ENCODE measurements at places on chromosomes 4 and X.
A peak's percentile ranks its signal among the peaks of the same experiment; 100 is the strongest.

DNA sequence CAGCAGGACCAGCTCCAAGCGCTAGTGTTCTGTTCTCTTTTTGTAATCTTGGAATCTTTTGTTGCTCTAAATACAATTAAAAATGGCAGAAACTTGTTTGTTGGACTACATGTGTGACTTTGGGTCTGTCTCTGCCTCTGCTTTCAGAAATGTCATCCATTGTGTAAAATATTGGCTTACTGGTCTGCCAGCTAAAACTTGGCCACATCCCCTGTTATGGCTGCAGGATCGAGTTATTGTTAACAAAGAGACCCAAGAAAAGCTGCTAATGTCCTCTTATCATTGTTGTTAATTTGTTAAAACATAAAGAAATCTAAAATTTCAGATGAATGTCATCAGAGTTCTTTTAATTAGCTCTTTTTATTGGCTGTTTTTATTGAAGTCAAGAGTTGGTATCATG, 186.5 kb downstream of the AR start:
- DNase-seq, result no peak

DNA sequence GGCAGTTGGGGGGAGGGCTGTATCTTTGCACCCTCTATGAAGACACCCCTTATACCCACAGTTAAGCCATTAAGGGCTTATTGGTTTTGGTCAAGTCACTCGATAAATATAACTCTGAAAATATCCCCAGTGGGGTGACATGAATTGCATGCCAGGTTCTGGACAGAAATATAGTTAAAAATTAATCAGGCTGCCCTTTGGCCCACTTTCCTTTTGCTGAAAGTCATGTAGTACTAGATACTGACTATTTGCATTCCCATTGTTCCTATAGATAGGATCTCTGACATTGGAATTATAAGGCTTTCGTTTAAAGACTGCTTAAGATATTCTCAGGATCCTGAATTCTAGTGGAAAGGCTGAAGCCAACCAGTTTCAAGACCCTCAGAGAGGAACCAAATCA, 43.5 kb upstream of the LAMP2 start:
- no peak for DNase-seq

DNA sequence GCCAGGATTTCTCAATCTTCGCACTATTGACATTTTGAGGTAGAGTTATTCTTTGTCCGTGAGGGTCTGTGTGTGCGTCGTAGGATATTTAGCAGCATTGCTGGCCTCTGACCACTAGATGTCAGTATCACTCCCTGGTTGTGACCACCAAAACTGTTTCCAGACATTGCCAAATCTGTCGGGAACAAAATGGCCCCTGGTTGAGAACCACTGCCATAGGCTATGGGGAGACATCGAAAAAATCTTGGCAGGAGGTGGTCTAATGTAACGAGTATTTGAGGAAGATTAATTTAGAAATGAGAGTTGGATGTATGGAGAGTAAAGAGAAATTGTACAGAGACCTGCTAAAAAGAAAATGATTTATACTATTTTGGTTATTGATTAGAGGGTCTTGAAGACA, 108.4 kb downstream of the DOCK11 start:
- DNase-seq, result no peak

- no peak for DNase-seq
Observed at GRCh38 chr4:911221-911751, 20.8 kb downstream of the GAK start.

DNA sequence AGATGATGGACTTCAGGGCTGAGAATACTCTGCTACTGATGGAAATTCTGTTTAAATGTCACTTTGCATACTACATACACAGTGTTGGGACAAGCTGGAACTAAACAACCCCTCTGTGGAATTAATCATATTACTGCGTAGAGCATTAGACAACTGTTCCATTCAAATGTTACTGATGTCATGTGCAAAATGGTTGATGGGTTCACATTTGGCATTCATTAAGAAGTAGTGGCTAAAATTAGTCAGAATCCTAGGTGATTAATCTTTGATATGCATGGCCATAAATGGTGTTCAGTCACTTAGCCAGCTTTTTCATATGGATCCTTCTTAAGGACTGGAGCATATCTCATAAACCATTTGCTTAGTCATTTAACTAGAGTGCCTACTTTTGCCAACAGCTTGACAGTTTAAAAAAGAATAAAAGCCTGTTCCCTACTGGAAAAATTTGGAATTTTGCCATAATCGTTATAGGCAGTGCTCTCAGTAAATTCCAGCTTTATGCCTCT, 105.2 kb downstream of the RNF150 start:
- no peak for DNase-seq

GRCh38 chrX:101191217-101191750, 28.3 kb upstream of the DRP2 start:
- DNase-seq, result no peak

DNA sequence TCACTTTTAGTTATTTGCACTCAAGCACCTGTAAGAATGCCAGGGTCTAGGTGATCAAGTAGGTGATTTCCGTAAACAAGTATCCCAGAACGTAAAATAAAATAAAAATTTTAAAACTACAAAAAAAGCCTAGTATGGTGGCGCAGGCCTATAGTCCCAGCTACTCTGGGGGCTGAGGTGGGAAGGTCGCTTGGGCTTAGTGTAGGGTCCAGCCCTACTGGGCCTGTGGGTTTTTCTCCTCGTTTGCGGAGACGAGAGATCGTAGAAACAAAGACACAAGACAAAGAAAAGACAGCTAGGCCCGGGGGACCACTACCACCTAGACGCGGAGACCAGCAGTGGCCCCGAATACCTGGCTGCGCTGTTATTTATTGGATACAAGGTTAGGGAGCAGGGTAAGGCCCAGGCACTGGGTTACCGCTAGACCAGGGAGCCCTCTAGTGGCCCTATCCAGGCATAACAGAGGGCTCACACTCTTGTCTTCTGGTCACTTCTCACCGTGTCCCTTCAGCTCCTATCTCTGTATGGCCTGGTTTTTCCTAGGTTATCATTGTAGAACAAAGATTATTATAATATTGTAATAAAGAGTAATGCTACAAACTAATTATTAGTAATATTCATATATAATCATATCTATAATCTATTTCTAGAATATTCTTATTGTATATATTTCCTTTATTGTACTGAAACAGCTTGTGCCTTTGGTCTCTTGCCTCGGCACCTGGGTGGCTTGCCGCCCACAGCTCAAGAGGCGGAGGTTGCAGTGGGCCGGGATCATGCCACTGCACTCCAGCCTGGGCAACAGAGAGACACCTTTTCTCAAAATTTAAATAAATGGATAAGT, 38.4 kb downstream of the SAGE1 start:
- DNase-seq, result peak; percentile 12

Measured in activated CD4-positive, alpha-beta T cell treated with anti-CD3 and anti-CD28 coated beads for 24 hours (primary cell).